ENCODE measurements at places on chromosomes 13 and 19.

DNA sequence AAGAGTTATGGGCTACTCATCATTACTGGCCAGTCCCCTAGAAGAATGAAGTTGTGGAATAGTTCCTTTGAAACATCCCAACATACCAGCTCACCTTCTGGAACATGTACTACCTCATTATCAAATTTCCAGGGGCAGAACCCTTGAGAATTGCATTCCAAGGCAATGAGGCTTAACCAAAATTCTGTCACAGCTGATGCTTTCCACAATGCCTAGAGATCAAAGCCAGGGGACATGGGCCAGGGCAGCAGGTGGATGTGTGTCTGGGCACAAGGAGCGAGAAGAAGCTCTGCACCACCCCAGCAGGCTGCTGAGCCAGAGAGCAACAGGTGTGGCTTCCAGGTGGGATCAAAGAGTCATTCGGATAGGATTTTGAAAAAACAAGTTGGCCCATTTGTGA, 362.1 kb downstream of the EFNB2 start:
- no peak for DNase-seq

DNA sequence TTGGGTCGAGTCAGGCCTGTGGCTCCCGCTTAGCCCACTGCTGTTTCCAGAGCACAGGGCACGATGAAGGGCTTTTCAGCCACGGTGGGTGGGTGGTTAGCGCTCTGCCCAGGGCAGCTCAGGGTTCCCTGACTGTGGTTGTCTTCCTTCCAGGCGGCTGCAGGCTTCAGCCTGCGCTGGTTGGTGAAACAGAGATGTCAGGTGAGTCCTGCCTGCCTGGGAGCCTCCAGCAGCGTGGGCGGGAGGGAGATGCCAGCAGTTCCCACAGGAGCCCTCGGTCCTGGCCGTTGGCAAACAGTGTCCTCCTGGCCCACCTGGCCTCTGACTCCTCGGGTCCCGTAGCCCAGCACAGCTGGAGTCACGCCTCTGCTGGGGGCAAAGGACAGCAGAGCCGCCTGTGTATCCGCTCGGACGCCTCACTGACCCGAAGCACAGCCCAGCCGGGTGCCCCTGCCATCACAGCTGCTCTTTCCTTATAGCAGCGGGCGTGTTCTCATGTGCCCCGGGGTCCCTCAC, 9.7 kb downstream of the ADAT3 start:
- DNase-seq, result peak; percentile 58

GRCh38 chr13:36788276-36788675, 30.7 kb upstream of the RFXAP start:
- DNase-seq, result no peak

- peak; percentile 17 for DNase-seq
These were observed 123.7 kb upstream of the FBXL3 start for GRCh38 chr13:77150651-77151050.

DNA sequence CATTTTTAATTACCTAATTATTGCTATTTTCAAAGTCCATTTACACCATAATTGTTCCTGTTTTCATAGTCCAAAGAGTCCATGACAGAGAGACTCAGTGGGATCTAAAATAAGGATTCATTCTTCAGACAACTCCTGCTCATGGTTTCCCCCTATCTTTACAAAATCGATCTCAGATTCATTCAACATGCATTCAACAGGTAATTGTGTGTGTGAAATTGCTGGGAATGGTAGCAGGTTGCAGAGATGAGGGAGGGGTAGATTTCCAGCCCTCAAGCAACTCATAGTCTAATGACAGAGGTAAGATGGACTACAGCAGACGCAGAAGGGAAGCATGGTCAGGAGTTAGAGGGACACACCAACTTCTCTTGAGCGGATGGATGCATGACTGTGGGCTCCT, 138.1 kb downstream of the TSHZ3 start:
- DNase-seq, result no peak

DNA sequence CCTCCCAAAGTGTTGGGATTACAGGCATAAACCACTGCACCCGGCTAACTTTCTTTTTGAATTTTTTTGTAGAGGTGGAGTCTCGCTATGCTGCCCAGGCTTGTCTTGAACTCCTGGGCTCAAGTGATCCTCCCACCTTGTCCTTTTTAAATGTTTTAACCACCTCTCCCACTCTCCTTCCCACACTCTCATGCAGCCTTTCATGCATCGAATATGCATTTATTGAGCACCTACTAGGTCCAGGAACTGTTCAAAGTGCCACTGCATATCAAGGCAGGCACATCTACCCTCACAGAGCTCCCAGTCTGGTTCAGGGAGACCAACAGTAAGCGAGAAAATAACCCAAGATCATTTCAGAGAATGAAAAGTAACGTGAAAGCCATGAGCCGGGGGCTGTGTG, 1.2 kb downstream of the TICAM1 start:
- no peak for DNase-seq

DNA sequence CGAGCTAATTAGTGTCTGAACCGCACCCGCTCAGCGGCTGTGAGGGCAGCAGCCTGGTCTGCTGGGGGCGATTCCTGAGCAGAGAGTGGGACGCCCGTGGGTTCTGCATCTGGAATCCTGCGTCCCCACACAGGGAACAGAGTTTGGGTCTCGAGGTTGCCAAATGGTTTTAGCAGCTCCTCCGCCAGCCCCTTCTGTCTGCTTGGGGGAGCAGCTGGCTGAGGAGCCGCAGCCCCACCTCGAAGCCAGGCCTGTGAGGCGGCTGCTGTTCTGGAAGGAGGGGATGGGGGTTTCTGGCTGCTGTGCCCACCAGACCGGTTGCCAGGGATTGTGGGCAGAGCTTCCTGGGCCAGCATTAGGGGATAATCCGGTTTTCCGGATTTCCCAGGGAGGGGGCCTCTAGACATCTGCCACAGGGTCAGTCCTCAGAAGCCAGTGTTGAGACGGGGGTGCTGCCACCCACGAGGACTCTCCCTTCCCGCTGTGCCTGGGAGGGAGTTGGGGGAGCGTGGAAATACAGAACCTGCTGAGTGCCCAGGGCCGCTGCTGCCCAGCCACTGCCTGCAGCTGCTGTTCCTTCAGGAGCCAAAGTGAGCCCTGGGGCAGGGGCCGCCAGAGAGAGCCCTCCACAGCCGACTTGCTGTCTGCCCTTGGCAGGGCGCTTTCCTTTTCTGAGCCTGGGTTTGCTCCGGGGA, 2.0 kb downstream of the CDC34 start:
- no peak for DNase-seq

DNA sequence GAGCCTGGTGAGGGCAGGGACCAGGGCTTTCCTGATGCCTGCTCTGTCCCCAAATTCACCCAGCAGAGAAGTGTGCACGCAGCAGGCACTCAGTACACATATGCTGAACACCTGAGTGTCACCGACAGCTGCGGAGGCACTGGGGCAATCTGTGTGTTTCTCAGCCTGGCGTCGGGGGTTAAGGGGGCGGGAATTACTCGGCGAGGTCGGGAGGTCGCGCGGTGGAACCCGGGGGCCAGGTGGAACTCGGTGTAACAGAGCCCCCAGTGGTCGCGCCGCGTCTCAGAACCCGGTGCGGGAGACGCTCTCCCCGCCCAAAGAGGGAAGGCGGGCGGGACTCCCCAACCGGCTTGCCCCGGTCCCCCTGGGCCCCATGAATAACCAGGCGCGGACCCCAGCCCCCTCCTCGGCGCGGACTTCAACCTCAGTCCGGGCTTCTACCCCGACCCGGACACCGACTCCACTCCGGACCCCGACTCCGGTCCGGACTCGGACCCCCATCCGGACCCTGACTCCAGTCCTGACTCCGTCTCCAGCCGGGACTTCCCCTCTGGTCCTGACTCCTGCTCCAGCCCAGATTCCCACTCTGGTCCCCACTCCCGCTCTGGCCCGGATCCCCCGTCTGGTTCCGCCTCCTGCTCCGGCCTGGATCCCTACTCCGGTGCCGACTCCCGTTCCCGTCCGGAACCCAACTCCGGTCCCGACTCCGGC, at the start of gene SELENOV:
SELENOV (plus strand) TSS at position 300 of the 711 bp plus-strand sequence; CDS start at position 374, 74 bp downstream.
- peak; percentile 66 for DNase-seq

GRCh38 chr19:9308091-9308770, 1.4 kb downstream of the ZNF699 start:
- no peak for DNase-seq

- no peak for DNase-seq
These were observed 1000.6 kb downstream of the OLFM4 start for GRCh38 chr13:54029226-54029625.

- no peak for DNase-seq
These were observed 179.4 kb downstream of the NDFIP2 start for GRCh38 chr13:79660361-79660760.

- peak; percentile 23 for DNase-seq
These were observed 302.0 kb upstream of the MIR17HG start for GRCh38 chr13:91045351-91046034.

DNA sequence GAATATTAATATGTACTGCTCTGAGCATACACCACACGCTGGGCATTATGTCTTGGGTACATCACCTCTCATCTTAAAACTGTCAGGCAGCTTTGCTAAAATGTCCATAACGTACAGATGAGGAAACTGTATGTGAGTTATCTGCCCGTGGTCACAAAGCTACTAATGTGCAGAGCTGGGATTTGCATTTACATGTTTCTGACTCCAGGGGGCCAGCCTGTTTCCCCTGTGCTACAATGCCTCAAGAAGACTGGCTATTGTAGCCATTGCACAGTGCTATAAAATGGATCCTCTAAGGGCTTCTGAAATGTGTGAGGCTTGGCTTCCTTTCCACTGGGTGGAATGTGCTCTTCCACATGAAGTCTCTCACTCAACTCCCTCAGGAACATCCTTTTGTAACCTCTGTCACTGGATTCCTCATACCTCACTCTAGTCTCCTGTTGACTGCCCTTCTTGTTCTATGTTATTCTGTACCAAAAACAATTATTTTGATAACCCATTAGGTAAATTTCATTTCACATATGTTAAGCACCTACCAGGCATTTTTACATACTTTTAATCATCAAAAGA, 95.6 kb upstream of the HTR2A start:
- peak; percentile 52 for DNase-seq

- peak; percentile 95 for DNase-seq
These were observed 823 bp downstream of the TLE5 start for GRCh38 chr19:3061182-3062161.

GRCh38 chr13:33610438-33611120, 207.4 kb upstream of the RFC3 start:
- DNase-seq, result peak; percentile 87

GRCh38 chr19:13036366-13036976, 41.2 kb downstream of the NFIX start:
- DNase-seq, result peak; percentile 93

- DNase-seq, result peak; percentile 92
These were observed 493 bp downstream of the YIPF2 start for GRCh38 chr19:10927730-10928562.

DNA sequence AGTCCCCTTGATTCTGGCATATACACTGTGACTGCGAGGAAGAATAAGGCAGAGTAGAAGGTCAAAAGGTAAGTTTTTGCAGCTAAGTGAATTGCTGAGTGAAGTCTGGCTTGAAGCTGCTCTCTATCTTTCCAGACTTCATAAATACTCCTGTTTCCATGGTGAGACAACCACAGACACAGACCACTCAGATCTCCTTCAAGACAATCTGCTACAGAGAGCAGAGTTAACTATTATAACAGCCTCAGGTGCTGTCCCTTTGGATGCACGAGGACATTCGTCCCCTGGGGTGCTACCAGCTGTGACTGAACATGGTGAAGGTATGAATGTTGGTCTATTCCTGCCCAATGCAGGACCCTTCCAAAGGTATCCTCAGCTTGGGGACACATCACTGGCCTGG, 104.0 kb downstream of the MYCBP2 start:
- DNase-seq, result no peak

DNA sequence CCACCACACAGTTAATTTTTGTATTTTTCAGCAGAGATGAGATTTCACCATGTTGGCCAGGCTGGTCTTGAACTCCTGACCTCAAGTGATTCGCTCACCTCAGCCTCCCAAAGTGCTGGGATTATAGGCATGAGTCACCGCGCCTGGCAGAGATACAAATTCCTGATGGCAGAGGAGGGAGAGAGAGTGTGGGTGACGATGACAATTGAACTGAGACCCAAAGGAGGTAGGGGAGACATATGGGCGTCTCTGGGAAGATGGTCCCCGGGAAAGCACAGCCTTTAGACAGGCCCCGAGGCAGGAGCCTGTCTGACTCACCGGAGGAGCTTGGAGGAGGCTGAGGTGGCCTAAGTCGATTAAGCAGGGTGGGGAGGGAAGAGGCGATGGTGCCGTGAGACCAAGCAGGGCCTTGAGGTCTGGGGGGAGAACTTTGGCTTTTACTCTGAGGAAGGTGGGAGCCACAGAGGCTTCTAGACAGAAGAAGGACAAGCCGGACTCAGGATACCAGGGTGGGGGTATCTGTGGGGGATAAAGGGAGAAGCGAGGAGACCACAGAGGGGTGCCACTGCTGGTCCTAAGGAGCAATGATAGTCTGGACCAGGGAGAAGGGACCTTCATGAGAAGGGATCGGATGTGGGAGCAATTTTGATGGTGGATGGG, 38.2 kb downstream of the ARRDC2 start:
- peak; percentile 87 for DNase-seq

Data from osteoblast (primary cell).